ENCODE measurements at places on chromosomes 4 and X.

DNA sequence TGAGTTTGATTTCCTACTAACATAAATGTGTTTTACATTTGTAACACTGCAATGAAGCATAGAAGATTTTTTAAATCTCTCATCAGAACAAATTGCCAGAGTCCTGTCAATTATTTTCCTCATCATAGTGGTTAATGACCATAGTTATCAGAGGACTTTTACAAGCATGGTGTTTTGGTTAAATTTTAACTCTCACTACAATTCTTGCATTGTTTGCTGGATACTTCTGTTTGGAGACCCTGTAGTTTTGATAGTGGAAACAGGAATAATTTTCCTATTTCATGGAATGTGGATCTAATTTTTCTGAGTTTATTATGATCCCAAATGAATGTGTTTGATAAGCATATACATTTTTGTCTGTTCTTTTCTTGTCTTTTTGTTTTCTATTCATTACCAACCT, 16.8 kb downstream of the NIPAL1 start:
- no peak for DNase-seq

DNA sequence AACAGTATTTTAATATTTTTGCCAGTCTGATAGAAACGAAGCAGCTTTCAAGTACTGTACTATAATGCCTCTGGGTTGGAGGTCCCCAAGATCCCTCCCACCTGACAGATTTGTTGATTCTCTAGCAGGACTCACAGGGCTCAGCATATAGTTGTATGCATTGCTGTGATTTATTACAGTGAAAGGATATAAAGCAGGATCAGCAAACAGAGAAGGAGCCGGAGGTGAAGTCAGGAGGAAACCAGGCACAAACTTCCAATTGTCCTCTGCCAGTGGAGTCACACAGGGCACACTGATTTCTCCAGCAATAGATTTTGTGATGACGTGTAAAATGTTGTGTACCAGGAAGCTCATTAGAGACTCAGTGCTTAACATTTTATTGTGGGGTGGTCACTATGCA, 19.0 kb downstream of the USP53 start:
- DNase-seq, result no peak

DNA sequence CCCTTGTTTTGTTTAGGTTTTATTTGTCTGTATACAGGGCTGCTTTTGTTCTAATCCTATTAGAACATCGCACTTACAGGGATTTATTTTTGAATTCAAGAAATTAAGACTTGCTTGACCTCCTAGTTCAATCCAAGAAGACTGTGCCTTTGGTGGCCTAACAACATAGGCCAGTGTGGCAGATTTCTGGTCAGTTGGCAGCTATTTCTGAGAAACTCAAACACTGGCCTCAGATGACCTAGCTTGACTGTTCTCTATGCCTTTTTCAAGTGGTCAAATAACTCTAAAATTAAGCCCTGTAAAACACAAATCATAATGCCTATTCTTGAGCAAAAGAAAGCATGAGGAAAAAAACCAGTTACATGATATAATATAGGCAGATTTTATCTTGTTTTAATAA, 89.3 kb upstream of the GPR34 start:
- no peak for DNase-seq

- DNase-seq, result no peak
These were observed 400.4 kb upstream of the DIPK2B start for GRCh38 chrX:45601052-45601451.

- DNase-seq, result no peak
These were observed 25.3 kb upstream of the SOD3 start for GRCh38 chr4:24770032-24770584.

DNA sequence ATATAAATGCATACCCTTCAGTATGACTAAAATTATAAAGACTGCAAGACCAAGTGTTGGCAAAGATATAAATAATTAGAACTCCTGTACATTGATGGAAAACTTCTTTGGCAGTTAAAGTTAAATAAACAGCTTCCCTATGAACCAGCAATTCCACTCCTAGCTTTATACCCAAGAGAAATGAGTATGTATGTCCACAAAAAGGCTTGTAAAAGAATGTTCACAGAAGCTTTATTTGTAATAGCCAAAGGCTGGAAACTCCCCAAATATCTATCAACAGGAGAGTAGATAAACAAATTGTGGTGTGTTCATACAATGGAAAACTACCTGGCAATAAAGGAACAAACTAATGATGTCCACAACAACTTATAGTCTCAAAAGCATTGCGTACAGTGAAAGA, 184.8 kb downstream of the AMELX start:
- DNase-seq, result no peak

Measured in renal cortex interstitium (tissue), 15 donors.